ENCODE measurements at places on chromosomes 7 and 10. TPM values are rescaled to one million over a fixed set of nuclear protein-coding genes. Genes with fewer than 3 reads are reported as not detected.
A peak's percentile ranks its signal among the peaks of the same experiment; 100 is the strongest.

GRCh38 chr7:98097042-98097645 is 9.5 kb upstream of the LMTK2 start:
- DNase-seq = no peak
- no peaks in the 10 kb centered on the region for H3K36me3 ChIP-seq
- H3K27me3 ChIP-seq = no peaks in the 10 kb centered on the region
- H3K27ac ChIP-seq = no peak overlapping the region

- no peak overlapping the region for H3K27ac ChIP-seq
- peaks cover 28% of the 10 kb centered on the region for H3K27me3 ChIP-seq
- H3K36me3 ChIP-seq = no peaks in the 10 kb centered on the region
Observed at GRCh38 chr10:132907821-132908620, 34.3 kb downstream of the CFAP46 start.

GRCh38 chr7:84848219-84848973 is 338.5 kb downstream of the SEMA3D start:
- DNase-seq = no peak
- H3K4me1 ChIP-seq = no peaks in the 10 kb centered on the region

DNA sequence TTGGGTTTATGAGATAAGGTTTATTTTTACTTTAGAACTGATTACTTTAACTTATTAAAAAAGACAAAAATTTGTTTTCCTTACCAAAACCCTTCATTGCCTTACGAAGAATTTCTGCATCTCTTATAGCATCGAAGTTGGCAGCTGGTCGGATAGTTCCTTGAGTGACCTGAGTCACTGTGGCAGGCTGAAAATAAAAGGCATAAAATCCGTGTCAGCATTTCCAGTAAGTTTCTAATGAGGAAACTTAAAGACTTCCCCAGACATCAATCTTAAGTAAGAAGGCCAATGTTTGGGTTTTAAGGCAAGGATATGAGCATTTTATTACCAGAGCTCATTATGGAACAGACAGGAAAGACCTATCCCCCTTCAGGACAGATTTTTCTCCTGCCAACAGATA is 25.6 kb downstream of the ANXA7 start:
- DNase-seq = no peak
- H3K27me3 ChIP-seq = no peaks in the 10 kb centered on the region

Gene ERVW-1
- total RNA-seq = not detected

- H3K4me3 ChIP-seq = peak overlapping the region; percentile 39
- H3K36me3 ChIP-seq = peaks cover 5% of the 10 kb centered on the region
- peak overlapping the region; percentile 29 for H3K27ac ChIP-seq
- DNase-seq = peak; percentile 24
Observed at GRCh38 chr7:149209518-149210269, 14.3 kb downstream of the ZNF282 start.

Gene PRKCQ
- 66.3 TPM for total RNA-seq

DNA sequence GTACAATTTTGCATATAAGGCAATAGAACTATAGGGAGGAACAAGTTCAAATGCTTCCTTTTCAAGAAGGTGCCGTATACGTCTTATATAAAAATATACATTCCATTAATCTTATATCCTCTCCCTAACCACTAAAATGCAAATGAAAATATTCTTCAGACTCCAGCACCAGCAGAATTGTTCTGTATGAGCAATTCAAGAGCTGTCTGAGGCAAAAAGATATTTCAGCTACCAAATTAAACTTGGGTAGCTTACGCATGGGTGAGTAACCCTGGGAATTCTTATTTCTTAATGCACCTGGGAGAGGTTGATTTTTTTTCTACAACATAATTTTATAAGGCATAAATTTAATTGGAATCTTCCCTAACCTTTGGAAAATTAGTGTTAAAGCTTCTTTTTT is 42.2 kb upstream of the GSDME start:
- H3K27ac ChIP-seq = no peak overlapping the region
- no peak for DNase-seq
- H3K4me3 ChIP-seq = no peak overlapping the region
- H3K4me1 ChIP-seq = peaks cover 9% of the 10 kb centered on the region

All from T-helper 17 cell (primary cell).